ENCODE measurements at places on chromosomes 16 and 17.

DNA sequence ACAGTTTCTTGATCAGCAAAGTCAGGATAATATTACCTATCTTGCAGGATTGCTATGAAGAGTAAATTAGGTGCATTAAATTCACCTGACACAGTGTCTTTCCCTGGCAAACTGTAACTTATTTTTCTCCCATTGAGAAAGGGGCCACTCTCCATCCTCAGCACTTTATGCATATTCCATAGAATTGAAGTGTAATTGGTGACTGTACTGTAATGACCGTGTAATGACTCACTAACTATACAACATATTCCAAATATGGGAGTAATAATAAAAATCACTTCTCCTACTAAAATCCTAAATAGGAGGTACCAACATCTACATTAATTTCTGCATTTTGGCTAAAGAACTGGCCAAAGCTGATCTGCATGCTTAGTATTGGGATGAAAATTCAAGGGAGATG lies 141.9 kb upstream of the NOG start:
- DNase-seq = no peak

- no peak for DNase-seq
These were observed 18.4 kb downstream of the SP2 start for GRCh38 chr17:47914306-47914948.

DNA sequence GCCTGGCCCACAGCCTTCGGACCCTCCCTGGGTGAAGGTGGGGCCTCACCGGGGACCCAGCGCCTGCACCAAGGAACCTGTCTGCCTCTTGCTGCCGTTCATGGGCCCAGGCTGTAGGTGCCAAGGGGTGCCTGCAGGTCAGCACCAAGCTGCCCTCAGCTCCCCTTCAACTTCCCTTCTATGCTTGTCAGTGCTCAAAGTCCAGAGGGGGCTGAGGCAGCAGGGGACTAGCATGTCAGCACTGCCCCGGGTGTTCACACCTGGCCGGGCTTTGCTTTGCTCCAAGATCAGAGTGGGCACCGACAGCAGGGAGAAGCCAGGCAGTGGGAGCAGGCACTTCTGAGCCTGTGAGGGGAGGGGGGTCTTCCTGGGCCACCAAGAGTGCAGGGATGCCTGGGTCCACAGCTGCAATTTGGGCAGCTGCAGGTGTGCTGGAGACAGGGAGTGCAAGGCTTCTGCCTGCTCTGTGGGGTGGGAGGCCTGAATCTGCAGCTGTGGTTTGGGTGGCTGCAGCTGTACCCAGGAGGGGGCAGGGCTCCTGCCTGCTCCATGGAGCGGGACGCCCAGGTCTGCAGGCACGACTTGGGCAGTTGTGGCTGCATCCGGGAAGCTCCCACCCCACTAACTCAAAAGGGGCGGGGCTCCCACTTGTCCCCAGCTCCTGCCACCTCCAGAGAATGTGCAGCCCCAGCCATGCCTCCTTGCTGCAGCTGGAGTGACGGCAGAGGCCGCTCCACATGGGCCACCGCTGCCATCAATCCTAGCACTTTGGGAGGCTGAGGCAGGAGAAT lies 27.6 kb upstream of the PRM1 start:
- DNase-seq = no peak

GRCh38 chr16:70395345-70395901 lies 43.5 kb downstream of the ST3GAL2 start:
- DNase-seq = no peak

- no peak for DNase-seq
These were observed 45.4 kb upstream of the GINS3 start for GRCh38 chr16:58346831-58347371.

- no peak for DNase-seq
These were observed 5.9 kb downstream of the MEOX1 start for GRCh38 chr17:43655693-43656255.

GRCh38 chr17:78999056-78999768 lies 10.4 kb downstream of the CANT1 start:
- DNase-seq = no peak

DNA sequence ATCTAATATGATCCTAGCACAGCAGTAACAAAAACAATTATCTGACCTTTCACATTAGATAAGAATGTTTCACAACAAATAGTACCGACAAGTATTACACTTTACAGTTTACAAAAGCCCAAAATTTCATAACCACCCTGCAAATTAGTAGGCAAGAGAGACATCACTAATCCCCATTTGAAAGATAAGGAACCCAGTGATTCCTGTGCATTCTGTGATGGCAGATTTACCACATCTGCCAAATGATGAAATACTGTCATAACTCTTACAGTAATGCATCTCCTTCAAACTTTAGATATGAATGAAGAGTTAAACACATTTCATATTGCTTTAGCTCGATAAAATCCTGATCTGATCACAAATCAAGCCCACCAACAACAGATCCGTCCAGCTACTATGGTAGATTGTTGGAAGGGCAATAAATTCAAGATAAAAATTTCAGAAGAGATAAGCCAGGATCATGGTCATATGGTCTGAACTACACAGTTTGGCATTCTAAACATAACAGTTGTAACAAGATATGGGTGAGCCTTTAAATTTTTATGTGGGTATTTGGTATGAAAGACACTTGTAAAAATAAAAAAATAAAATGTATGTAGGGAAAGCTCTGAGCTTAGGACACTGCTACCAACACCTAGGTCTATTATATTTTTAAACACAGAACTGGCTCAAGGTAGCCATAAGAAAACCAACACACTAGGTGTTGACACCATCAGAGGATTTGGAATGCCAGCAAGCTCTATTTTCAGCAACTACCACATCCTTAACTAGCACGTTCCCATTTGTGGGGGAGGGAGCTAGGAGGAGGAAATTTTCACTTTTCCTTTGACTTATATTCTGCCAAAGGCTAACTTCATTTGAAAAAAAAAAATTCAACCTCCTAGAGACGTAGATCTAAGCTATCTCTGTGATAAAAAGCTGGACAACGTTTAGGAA lies 9.3 kb downstream of the YWHAE start:
- DNase-seq = no peak

GRCh38 chr16:11162586-11163268 lies 93.3 kb downstream of the SOCS1 start:
- DNase-seq = no peak

- DNase-seq = no peak
These were observed 12.3 kb downstream of the EPX start for GRCh38 chr17:58204796-58205195.

All from stimulated activated CD8-positive, alpha-beta memory T cell treated with anti-CD3 and anti-CD28 coated beads, Interleukin-7, amount 100 ng/mL, for 1 hour (primary cell).